ENCODE measurements at places on chromosomes 12 and 14.
A peak's percentile ranks its signal among the peaks of the same experiment; 100 is the strongest.

DNA sequence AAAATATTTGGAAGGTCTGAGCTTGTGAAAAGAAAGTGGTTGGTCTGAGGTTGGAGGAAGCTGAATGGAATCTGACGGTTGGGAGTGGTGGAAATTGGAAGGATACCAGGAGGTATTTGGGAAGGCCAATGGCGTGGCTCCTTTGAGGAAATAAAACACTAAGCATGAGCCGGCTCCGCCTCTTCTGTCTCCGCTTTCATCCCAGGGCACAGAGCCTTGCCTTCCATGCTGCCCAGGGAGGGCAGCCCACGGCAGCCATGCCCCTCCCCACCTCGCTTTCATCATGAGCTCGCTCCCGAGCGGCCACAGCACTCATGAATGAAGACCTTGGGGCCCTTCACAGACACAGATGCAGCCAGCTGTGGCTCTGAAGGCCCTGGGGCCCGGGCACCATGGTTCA, 36.2 kb downstream of the HSP90AA1 start:
- no peak for DNase-seq

DNA sequence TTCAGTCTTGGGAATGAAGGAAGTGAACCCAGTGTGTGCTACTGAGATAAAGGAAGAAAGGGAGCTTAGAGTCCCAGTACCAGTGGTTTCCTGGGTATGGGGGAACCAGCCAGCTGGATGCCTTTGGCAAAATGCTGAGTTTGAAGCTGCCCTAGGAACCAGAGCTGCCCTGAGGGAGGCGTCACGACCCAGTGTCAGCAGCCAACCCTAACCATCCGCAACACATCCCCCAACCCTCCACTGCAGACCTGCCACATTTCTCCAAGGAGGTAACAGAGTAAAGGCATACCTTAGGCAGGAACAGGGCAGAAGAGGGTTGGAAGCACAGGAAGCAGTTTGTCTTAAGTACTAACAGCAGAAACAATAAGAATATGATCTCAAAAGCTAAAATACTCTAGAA, 28.6 kb downstream of the PRDM4 start:
- DNase-seq = no peak

GRCh38 chr14:59310633-59311032, 122.2 kb downstream of the DAAM1 start:
- DNase-seq = no peak

DNA sequence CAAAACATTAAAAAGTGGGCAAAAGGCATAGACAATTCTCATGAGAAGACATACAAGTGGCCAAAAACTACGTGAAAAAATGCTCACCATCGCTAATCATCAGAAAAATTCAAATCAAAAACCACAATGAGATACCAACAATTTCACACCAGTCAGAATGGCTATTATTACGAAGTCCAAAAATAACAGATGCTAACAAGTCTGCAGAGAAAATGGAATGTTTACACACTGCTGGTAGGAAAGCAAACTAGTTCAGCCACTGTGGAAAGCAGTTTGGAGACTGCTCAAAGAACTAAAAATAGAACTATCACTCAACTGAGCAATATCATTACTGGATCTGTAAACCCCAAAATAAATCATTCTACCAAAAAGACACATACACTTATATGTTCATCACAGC, 76.2 kb downstream of the PRKD1 start:
- DNase-seq = no peak

- no peak for DNase-seq
Observed at GRCh38 chr12:29148596-29148910, 525 bp upstream of the FAR2 start.

DNA sequence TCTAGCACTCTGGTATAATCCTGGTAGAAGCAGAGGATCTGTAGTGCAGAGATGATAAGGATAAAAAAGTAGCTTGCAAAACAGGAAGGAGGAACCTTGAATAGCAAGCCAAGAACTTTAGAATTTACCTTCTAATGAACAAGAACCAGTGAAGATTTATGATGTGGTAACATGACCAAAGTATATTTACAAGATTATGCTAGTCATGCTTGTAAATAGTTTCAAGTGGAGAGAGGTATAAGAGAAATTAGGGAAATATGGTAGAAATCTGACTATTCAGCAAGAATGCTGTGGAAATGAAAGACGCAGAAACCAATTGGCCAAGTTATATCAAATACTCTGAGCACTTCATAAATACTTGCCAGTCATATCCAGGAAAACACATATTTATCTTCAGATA, 47.8 kb downstream of the ERGIC2 start:
- no peak for DNase-seq

- DNase-seq = peak; percentile 64
Observed at GRCh38 chr14:73739899-73740617, 25.9 kb upstream of the PNMA1 start.

- no peak for DNase-seq
Observed at GRCh38 chr12:105548626-105549025, 218.1 kb downstream of the C12orf75 start.

- DNase-seq = no peak
Observed at GRCh38 chr12:20798554-20798953, 12.0 kb upstream of the SLCO1B3 start.

GRCh38 chr12:129162805-129163204, 309.5 kb downstream of the GLT1D1 start:
- no peak for DNase-seq

Data from suprapubic skin (tissue), 4 donors.